ENCODE measurements at places on chromosomes 12 and 14.

DNA sequence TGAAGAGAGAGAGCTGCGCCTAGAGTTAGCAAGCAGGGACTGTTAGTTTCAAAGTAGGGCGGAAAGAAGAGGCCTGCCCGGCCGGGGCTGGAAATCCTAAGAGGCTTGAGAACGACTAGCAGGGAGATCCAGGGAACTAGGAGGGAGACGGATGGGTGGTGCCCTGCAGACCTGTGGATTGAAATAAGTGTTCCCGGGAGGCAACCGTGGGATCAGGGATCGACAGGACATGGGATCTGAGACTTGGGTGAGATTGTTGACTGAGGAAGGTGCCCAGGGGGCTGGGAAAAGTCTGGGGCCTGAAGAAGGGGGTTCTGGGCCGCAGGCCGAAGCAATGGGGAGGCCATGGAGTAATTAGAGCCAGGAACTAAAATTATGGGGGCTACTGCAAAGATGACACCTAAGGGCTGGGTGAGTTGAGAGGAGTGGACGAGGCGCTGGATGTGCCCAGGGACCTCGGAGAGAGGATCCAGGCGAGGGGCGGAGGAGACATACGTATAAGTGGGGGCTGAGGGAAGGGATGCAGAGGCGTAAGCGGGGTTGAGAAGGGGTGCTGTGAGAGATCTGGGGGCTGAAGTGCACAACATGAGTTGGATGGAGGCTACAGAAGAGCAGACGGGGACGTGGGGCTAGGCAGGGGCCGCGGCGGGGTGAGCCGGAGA is 635 bp downstream of the LTA4H start:
- DNase-seq, result no peak

GRCh38 chr12:48005001-48005749 is 899 bp upstream of the COL2A1 start:
- no peak for DNase-seq

- DNase-seq, result no peak
Observed at GRCh38 chr12:48796976-48797375, 8.1 kb upstream of the ADCY6 start.

DNA sequence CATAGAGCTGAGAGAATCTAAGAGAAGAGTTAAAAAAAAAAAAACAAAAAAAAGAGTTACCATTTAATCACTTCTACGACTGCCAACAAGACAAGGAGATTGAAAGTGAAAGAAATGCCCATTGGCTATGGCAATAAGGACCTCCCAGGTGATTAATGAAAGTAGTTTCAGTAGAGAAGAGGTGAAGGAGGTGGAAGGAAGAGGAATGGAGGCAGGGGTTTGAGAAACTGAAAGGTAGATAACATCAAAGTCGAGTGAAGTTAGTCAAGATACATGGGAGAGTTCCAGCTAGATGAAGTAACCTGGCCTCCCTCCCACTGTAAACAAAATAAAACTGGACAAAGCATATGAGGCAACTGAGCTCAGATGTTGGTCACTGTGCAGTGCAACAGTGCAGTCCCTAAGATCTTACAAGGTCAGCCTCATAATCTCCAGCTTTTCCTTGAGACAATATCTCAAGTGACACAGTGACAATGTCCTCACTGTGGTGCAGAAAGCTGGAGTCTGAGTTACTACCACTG is 118.0 kb upstream of the CCDC198 start:
- no peak for DNase-seq

DNA sequence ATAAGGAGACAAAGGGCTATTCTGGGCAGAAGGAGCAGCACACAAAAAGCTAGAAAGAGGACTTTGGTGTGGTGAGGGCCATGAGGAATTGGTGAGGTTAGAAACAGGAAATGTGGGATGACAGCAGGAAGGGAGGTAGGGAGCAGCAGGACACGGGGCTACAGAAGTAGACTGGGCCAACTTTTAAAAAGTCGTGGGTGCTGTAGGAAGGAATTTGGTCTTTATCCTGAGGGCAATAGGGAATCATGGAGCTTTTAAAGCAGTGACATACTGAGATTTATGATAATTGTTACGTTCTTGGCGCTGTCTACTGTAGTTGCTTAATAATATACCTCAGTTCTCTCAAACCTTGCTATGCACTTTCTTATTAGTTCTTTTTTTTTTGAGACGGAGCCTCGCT is 8.2 kb upstream of the CHURC1 start:
- DNase-seq, result no peak

DNA sequence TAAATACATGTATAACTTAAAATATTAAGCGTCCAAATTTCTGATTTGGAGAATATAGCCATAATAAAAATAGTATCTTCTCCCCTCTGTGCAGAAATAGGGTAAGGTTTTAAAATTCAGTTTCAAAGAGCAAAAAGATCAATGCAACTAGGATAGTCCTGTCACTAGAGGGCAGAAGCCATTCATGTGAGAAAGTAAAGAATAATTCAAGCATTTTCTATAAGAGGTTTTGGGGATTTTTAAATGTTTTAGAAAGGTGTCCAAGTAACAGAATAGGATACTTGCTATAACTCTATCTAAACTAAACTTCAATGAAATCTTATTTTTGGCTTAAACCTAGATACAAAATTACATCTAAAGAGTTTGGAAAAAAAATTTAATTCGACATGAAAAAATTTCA is 50.3 kb downstream of the ADAMTS20 start:
- DNase-seq, result no peak

DNA sequence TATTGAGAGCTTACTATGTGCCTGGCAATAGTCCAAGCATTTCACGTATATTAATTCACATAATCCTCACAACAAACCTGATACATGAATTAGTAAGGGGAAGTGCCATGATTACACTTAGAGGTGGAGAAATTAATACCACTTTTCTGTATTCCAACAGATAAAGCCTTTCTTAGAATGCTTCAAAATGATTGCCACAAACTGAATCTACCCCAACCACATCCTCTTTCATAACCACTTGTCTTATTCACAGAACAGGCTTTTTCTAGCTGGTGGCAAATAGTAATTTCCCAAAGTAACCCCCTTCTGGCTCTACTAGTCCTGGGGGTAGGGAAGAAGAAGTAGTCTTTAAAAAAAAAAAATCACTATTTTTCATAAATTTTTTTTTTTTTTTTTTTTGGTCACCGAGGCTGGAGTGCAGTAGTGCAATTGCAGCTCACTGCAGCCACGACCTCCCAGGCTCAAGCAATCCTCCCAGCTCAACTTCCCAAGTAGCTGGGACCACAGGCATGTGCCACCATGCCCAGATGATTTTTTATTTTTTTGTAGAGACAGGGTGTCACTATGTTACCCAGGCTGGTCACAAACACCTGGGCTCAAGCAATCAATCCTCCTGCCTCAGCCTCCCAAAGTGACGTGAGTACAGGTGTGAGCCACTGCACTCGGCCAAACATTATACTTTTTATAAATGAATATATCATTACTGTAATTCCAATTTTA is 59.0 kb upstream of the ARID2 start:
- DNase-seq, result no peak

- DNase-seq, result no peak
Observed at GRCh38 chr12:442235-442884, 17.4 kb upstream of the B4GALNT3 start.

GRCh38 chr12:58877243-58877743 is 43.0 kb downstream of the LRIG3 start:
- DNase-seq, result no peak

DNA sequence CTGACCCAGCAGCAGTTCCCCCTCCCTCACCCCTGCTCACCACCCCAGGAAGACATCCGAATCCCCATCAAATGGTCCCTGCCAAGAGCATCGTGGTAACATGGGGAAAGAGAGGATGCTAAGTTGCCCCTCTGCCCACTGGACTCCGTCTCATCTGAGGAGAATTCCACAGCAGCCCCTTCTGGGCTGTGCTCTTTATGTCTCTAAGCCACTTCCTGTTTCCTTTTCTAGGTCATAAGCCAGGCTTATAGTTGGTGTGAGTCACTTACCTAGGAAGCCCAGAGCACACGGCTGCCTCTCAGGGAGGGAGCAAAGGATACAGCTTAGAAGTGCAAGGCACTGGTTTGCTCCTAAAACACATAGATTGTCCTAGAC is 76.0 kb downstream of the VCPKMT start:
- no peak for DNase-seq
